Mucosa of descending colon (tissue), 3 donors: ENCODE measurements at places on chromosomes 1 and 21. TPM values are rescaled to one million over a fixed set of nuclear protein-coding genes. Genes with fewer than 3 reads are reported as not detected.

- no peak for DNase-seq
Observed at GRCh38 chr1:78677788-78678187, 28.2 kb downstream of the IFI44 start.

The FOXD3 gene
- 0.14 TPM for total RNA-seq

DNA sequence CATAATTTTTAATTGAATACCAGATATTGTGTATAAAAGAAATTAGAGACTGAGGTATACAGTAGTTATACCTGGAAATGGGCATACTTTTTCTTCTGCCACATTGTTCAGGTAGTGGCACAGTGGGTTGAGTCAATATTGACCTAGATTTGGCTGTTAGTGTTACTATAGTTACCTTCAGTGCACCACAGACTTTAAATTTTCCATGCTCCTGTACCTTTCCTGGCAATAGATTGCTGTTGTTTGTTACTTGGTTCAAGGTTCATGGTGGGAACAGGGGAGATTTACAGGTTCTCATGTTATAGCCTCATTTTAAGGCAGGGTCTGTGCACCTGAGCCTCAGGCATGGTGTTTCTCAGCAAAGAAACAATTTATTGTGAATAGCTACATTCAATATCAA lies 218.7 kb downstream of the LBR start:
- no peak for DNase-seq

DNA sequence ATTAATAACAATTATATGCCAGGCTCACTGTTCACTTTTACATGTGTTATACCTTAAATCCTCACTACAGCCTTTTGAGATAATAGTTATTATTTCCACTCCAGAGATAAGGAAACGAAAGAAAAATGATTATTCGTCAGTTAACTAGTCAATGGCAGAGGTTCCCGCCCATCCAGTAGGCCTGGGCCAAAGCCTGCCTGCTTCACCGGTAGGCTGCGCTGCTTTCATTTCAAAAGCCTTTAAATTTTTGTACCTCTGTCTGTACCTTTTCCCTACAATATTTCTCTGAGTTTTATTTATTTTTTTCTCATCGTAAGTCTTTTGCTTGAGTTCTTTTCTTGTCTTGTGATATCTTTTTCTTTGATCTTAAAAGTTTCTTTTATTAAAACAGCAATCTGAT lies 3.6 kb downstream of the GPR52 start:
- DNase-seq: no peak

- DNase-seq: no peak
Observed at GRCh38 chr1:209041927-209042326, 541.6 kb upstream of the CAMK1G start.
